IgD-negative memory B cell (primary cell): ENCODE measurements at places on chromosomes 5 and 9. TPM values are rescaled to one million over a fixed set of nuclear protein-coding genes. Genes with fewer than 3 reads are reported as not detected.

IFNA1 gene
- polyA plus RNA-seq, result 0.38 TPM

CIZ1 gene
- polyA plus RNA-seq, result 37.0 TPM

FAM120A gene
- 14.5 TPM for polyA plus RNA-seq

NUP155 gene
- 22.5 TPM for polyA plus RNA-seq

CNTNAP3B gene
- 0.16 TPM for polyA plus RNA-seq

MYOZ3 gene
- polyA plus RNA-seq, result not detected

SUSD3 gene
- polyA plus RNA-seq, result 96.3 TPM

CDKN2B-AS1 gene
- polyA plus RNA-seq, result not detected
